ENCODE measurements at places on chromosomes 1 and 21.

DNA sequence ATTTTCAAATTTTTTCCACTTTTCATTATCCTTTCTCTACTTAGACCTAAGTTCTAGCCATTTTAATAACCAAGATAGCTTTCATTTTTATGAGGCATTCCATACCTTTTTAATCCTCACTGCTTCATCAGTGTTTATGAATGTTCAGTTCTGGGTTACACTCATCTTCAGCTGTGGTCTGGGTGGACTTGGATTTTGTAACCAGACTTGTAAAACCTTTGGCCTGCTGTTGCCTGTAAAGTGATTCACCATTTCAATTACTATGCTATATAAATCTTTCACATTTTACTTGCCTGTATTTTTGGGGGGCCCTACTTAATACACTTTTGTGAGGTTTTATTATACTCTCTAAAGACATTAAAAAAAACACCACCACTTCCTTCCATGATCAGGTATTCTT lies 46.2 kb downstream of the USP25 start:
- no peak for DNase-seq

DNA sequence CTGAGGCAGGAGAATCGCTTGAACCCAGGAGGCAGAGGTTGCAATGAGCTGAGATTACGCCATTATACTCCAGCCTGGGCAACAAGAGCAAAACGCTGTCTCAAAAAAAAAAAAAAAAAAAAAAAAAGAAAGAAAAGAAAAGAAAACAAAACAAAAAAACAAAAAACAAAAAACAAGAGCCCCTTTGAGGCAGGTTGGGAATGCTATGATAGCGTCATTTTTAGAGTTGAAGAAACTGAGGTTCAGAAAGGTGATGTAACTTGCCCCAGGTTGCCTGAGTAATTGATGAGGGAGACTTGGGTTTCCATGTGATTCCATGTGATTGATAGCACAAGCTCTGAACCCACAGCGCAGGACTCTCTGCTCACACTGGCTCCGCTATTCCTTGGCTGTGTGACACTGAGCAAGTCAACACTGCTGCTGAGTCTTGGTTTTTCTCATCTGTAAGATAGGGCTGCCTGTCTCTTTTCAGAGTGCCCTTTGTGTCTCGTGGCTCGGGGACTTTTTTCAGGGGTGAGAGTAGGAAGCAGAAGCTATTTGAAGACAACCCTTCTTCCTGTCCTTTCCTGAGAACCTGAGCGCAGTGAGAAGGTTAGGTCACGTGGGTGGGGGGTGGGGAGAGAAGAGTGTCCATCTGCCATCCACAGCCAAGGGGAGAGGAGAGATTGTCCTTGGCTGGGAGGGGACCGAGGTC lies 2.5 kb downstream of the CNR2 start:
- no peak for DNase-seq

GRCh38 chr21:25039461-25040380 lies 567.6 kb downstream of the MRPL39 start:
- no peak for DNase-seq

- no peak for DNase-seq
Measured at GRCh38 chr1:199399996-199400724, 627.4 kb upstream of the NR5A2 start.

DNA sequence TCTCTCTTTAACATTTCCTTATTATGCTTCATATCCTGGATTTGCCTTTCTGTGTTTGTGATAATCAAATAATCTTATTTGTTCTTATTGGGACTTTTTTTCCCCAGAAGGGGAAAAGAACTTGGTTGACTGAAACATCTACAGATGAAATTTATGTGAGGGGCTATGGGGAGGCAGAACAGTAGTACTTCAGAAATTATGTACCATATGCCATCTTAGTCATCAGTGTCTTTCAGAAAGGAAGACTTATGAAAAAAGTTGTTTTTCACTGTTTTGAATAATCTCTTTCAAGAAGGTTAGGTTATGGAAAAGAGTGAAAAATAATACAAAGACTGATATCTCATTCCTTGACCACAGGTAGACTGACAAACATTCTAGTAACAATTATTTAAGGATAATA lies 30.2 kb upstream of the TRAF5 start:
- no peak for DNase-seq
